Muscle of leg (tissue), 16 donors: ENCODE measurements at places on chromosomes 1 and 21.

GRCh38 chr1:162381941-162382750, 618 bp downstream of the C1orf226 start:
- no peak for DNase-seq

- DNase-seq = no peak
Measured at GRCh38 chr1:70537788-70538187, 126.7 kb downstream of the CTH start.

GRCh38 chr1:32413507-32414185, 19.4 kb upstream of the BSDC1 start:
- peak; percentile 61 for DNase-seq

DNA sequence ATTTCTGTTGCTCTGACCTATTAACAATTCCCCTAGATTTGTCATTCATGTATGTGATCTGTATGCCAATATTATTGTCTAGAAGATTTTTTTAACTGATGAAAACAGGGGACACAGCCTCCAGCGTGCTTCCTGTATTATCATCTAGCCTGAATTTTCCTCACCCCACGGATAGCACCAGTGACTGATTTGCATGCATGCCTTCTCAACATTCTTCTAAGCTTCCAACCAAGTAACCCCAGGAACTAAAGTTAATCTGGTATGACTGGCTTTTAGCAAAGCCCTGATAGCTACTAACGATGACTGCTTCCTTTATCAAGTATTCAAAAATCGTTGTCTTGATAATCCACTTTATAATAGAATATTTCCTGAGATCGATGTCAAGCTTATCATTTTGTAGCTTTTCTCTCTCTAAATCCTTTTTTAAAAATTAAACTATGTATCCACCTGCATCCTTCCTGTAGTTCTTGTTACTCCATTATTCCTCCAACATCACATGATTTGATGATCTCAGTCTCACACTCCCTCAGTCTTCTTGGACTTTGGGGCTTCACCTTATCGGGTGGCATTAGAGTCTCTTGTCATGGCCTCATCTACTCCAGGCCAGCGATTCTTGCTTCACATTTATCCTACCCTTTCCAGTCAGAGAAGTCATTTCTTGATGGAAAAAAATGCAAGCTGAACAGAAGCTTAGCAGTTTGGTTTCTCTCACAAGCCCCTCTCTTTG, 19.0 kb downstream of the BCAR3 start:
- no peak for DNase-seq

DNA sequence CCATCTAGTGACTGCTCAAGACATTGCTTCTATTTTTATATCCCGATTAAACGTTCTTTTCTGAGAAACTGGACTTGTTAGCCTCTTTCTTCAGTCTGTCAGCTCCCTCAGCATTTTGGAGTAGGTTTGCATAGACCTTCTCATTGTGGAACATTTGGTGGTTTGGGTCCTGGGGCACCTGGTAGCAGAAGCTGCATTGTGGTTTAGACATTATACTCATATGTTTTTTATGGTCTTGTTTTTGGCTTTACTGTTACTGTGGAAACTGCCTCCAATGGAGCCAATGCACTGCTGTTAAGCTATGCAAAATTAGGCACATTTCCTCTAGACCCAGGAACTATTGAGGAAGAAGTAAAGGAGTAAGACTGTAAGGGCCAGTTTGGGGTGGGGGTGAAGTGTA, 36.7 kb upstream of the LRRC8B start:
- no peak for DNase-seq
